ENCODE measurements at places on chromosomes 2 and 18.

- no peak for DNase-seq
These were observed 5.6 kb downstream of the METTL5 start for GRCh38 chr2:169819106-169819505.

DNA sequence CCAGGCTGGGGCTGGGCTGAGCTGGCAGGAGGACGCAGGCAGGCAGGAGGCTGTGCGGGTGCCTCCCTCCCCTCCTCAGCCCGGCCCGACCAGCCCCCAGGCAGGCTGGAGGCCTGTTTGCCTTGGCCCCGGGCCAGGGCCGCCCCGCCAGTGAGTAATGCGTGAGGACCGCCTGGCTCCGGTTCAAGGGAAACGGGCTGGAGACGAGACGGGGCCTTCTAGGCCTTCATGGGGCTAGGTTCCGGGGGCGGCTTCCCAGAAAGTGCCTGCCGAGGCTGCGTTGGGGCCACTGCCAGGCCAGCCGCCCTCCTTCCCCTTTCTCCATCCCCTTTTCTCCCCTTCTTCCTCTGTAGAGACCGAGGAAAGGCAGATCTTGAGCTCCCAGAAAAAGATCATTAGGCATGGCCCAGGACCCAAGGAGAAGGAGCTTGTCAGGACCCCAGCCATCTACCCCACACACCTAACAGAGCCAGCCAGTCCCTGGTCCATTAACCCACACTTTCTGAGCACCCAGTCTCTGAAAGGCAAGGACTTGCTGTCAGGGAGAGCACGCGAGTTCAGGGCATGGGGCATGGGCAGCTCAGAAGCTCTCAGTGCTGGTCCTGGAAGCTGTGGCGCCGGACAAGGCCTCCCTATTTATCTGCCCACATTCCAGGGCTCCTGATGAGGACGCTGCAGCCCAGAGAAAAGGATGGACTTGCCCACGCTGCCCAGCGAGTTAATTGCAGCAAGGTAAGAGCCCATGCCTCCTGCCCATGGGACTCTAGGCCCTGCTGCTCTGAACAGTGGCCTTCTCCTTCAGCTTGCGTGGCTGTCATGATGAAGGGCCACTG is 48.5 kb downstream of the SMAD7 start:
- no peak for DNase-seq

DNA sequence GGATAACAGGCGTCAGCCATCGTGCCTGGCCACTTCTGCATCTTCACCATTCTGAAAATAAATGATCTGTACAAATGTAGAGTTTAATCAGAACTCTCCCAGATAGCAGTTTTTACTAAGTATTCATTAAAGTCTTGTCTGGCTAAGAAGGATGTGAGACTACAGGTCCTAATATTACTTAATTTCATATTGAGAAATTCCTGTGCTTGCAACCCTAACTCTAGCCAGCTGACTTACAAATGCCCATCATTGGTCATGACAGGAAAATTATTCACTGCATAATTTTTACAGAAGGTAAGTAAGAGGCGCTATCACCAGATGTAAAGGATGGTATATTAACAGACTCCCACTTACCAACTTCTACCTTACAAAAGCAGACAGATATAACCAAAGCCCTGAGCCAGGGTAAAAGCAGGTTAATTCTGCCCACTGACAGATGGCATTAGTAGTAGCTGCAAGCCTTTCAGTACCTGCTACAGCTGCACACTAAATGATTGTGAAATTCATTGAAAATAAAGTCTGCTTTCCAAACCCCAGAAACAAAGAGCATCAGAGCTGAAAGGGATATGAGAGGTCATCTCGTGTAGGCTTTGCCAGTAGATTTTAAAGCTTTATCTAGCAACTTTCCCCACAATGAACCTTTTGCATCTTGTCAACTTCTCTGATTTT is 271.3 kb upstream of the STON1 start:
- no peak for DNase-seq

DNA sequence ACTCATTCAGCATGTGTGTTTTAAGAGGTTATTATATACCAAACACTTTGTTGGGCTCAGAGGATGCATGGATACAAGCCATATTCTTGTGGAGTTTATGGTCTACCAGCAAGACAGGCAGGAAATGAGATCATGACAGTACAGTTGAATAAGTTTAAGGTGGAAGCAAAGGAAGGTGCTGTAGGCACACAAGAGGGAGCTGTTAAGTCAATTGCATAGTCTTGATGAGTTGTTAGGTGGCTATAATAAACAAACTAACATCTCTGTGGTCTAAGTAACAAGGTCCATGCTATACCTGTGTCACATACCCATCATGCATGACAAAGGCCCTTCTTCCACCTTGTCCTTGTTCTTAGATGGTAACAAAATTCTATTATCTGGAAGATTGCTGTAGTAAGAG is 538.3 kb downstream of the CNTNAP5 start:
- DNase-seq, result no peak

DNA sequence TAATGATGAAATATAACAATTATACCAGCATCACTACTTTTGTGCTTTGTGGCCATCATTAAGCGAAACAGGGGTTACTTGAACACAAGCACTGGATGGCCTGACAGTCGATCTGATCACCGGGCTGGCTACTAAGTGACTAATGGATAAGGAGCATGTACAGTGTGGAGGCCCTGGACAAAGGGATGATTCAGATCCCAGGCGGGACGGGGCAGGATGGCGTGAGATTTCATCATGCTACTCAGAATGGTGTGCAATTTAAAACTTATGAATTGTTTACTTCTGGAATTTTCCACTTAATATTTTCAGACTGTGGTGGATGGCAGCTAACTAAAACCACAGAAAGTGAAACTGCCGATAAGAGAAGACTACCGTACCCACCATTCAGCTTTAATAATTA is 7.0 kb upstream of the CLIP4 start:
- DNase-seq, result no peak

- no peak for DNase-seq
These were observed 229.8 kb upstream of the ACVR2A start for GRCh38 chr2:147614979-147615470.

All from stimulated activated CD8-positive, alpha-beta memory T cell treated with anti-CD3 and anti-CD28 coated beads, Interleukin-15, amount 100 ng/mL, for 1 hour (primary cell).